Mesenchymal stem cell (in vitro differentiated cells and primary cell): ENCODE measurements at places on chromosomes 7 and 10.

GRCh38 chr7:116633131-116633988, 38.6 kb upstream of the MET start:
- peak; percentile 14 for DNase-seq

DNA sequence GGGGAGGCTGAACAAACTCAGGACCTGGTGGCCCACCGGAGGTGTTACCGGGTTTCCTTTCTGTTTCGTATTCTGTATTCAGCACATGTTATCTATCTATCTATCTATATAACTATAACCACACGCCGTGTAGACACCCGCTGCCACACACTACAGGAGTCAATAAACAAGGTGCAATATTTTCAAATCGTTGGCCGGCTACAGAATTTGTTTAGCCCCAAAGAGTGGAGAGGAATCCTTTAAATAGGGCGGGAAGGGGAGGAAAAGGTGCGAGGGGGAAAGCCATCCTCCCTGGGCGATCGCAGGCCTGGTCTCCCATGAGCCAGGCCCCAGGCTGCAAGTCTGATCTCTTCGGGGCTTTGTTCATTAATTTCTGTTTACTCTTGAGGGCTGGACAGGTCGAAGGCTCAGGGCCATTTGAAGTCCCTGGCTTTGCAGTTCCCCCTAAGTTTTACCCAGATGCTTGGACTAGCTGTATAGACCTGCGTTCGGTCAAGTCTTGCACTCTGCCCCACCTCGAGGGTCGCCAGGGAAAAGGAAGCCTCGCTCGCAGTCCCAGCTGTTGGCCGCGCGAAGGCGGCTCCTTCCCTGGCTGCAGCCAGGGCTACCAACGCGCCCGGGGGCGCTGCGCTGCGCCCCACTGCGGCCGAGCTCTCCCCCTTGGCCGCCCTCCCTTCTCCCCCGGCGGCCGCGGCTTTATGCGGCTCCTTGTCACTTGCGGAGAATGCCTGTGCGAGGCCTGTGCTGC, 3.8 kb downstream of the NKX2-3 start:
- DNase-seq = peak; percentile 79

DNA sequence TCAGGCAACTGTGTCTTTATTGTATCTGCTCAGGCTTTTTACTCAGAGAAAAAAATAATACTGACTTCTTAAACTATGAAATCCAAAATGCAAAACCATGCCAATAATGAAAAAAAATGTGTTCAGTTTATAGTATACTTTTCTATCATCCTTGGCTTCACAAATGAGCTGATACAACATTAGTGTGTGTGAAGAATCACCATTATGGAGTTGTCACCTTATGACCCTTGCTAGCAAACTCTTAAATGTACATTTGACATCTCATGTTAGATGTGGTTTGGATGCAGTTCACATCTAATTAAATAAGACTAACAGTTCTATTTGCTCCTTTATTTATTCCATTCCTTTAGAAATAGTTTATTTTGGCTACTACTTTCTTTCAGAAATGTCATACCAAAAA, 4.2 kb upstream of the OR2A2 start:
- no peak for DNase-seq

DNA sequence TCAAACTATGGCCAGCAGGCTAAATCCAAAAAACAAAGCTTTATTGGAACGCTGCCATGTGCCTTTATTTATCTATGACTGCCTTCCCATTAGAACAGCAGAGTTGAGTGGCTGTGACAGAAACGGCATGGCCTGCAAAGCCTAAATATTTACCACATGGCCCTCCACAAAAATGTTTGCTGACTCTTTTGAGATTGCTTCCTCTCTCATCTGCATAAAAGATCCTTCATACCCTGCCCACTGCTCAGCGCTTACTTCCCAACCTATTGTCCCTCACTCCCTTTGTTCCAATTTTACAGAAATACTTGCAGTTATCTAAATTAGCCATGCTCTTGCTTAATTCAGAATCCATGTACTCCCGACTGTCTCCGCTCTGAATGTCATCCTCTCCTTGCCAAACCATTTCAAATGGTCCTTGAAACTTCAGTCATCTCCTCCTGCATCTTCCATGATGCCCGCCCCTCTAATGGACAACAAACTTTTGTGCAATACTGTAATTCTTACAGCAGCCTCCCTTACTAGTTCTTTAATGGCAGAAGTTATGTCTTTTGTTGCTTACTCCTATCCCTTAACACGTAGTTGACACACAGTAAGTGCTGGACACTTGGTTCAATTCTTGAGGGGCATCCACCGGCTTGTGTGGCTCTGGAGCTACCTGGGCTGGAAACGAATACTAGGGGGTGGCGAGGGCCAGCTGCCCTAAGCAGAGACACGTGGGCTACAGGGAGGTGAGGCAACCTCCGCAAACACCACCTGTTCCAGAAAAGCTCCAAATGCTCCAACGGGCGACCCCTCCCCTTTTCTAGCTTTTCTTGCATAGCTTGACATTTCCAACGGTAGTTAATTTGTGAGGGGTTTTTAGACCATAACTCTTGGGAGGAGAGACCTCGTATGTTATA, 832 bp downstream of the XRCC2 start:
- peak; percentile 74 for DNase-seq

DNA sequence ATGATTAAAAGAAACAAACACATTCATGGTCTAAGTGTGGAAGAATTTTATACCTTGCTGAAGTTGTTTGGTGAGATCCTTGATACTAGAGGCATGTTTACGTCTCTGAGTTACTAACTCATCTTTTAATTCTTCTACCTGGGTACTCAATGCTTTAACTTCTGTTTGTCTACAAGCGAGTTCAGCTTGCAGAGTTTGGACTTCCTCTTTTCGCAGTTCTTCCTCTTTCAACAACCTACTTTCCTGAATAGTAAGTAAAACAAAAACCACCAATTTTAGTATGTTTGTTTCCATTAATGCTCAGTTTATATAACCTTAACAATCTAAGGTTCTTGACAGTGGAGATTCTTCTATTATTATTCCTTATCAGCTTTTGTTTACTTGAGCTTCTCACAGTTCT, 42.9 kb downstream of the CCDC186 start:
- no peak for DNase-seq
